ENCODE measurements at places on chromosomes 7 and 10.

DNA sequence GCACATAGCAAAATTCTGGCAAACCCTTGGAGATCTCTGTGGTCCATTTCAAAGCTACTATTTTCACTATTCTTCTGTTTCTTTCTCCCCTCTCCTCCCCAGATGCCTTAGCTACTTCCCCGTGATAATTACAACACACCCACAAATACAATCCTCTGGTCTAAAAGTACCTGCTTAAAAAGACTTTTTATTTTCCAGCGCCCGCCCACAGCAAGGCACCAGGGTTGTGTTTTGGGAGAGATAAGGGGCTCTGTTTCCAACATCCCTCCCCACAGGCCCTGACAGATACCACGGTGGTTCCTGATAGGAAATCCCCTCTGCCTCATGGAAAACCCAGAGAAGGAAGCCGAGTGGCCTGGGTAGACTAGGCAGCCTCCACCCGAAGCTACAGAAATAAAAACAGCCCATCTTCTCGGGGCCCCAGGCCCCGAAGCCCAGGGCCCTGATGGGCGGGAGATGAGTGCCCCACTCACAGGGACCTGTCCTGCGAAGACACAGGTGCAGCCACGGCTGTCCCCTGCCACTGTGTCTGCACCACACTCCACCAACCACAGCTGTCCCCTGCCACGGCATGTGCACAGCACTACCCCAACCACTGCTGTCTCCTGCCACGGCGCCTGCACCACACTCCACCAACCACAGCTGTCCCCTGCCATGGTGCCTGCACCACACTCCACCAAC lies 19.7 kb downstream of the CALML5 start:
- no peak for DNase-seq

- no peak for DNase-seq
Measured at GRCh38 chr7:18808026-18808425, 309.4 kb downstream of the TWIST1 start.

DNA sequence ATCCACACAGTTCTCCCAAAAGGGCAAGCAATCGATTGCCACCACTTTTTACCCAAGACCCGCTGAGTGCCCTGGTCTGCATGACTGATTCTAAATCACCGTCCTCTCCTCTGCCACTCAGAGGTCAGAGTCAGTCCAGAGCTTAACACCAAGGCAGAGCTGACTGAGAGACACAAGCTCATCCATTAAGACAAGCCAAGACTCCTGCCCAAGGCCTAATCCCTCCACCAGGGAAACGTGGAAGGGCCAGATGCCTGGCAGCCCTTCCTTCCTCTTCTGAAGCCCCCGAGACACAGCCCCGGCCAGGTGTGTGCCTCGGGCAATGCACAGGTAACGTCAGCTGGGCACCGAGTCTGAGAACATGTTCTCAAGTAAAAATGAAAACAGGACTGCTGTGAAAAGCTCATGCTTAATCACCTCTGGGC lies 51.7 kb downstream of the DIP2C start:
- DNase-seq = no peak

- DNase-seq = peak; percentile 67
Measured at GRCh38 chr7:128405471-128406313, 4.1 kb downstream of the IMPDH1 start.

DNA sequence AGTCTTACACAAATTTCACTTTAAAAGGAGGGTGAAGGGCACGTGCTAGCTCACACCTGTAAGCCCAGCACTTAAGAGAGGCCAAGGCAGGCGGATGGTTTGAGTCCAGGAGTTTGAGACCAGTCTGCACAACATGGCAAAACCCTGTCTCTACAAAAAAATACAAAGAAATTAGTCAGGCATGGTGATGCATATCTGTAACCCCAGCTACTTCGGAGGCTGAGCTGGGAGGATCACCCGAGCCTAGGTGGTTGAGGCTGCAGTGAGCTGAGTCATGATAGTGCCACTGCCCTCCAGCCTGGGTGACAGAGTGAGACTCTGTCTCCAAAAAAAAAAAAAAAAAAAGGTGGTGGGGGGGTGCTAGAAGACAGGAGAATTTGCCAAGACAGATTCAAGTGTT lies 237.3 kb upstream of the KLF14 start:
- no peak for DNase-seq

GRCh38 chr10:69130251-69130650 lies 6.3 kb downstream of the VPS26A start:
- no peak for DNase-seq

- DNase-seq = no peak
Measured at GRCh38 chr10:91345716-91346115, 64.4 kb upstream of the HECTD2 start.

DNA sequence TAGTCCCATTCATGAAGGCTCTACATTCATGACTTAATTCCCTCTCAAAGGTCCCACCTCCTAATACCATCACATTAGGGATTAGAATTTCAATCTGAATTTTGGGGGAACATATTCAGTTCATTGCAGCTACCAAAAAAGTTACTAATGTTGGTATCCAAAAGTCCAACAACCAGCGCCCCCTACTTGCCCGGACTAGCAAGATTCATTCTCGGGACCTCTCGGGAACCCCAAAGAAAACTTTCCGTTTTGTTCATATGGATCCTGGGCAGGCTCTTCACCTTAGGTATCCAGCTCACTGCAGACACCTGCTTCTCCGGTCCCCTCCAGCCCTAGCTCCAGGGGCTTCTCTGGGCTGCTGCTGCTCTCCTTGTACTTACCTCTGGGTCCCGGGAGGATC lies 8.9 kb upstream of the GRK5 start:
- no peak for DNase-seq

GRCh38 chr10:76628801-76629200 lies 1008.8 kb downstream of the KCNMA1 start:
- no peak for DNase-seq
